ENCODE measurements at places on chromosomes 2 and 18. TPM values are rescaled to one million over a fixed set of nuclear protein-coding genes. Genes with fewer than 3 reads are reported as not detected.
A peak's percentile ranks its signal among the peaks of the same experiment; 100 is the strongest.

- DNase-seq = no peak
These were observed 221.6 kb upstream of the SP5 start for GRCh38 chr2:170493426-170494097.

The GATA6 gene
- polyA plus RNA-seq = 128 TPM

- no peak for DNase-seq
These were observed 98.6 kb upstream of the CABLES1 start for GRCh38 chr18:23036660-23037201.

DNA sequence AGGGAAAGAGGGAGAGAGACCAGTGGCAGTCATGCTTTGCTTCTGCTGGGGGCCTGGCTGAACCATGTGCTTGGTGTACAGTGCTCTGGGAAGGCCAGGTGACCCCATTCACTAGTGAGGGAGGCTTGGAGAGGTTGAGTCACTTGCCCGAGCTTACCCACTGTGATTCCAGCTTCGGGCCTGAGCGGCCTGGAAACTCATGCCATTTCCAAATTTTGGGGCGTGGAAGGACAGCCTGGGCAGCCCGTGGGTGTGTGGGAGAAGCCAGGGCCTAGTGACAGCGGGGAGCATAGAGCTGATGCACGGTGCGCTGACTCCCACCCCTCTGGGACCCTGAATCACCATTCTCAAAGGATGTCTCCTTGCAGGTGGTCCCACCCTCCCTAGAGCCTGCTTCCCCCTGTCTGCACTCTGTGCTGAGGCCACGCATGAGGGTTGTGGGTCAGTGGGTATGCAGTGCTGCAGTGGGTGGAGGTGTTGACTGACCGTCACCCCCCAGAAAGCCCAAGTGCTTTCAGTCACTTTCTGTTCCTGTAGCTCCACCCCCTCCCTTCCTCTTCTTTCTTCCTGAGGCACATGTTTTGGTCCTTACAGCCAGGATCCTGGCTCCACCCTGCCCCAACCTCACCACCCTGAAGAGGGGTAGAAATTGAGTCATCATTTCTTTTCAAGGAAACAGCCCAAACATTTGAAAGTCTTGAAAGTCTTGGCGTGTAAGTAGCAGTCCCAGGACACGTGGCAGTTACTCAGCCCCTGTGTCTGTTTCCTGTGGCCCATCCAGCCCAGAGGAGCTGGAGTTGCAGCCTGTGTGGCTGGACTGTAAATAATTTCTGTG, 69.3 kb upstream of the MCFD2 start:
- no peak for DNase-seq

DNA sequence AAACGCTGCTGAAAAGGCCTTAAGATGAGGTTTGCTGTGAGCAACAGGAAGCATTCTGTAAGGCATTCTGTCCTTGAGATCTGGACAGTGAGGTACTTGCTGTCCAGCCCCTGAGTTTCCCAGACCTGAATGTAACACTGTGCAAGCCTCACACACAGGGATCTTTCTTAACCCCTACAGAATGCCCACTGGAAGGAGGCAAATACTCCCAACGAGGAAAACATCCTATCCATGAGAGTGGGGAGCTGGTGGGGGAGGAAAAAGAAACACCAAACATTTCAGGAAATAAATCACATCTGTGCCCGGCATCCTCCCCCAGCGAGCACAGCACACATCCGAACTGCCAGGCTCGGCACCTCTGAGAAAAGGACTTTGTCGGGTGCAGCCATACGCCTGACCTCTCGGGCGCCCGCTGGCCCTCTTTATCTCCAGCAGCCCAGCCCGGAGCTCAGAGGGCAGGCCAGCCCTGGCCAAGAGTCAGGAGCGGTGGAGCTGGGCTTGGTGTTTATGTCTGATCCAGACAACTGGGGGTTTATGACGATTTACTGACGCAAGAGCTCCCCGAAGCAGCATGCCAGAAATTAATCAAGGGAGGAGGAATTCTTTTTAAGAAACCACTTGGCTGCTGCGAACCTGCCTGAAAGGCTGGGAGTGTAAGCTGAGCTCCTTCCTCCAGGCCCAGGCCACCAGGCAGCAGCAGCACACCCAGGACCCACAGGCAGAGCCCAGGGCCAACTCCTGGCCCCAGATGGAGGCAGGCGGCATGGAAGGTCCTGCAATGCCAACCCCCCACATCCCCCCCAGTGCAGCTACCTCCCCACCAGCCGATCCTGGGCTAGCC, 72.2 kb downstream of the HDAC4 start:
- DNase-seq = peak; percentile 76

GRCh38 chr2:199458009-199458805, 468 bp upstream of the SATB2 start:
- peak; percentile 69 for DNase-seq

GRCh38 chr2:69201259-69201658, 185.8 kb downstream of the GFPT1 start:
- no peak for DNase-seq

GRCh38 chr2:67135208-67135607, 261.9 kb upstream of the ETAA1 start:
- DNase-seq = no peak

The DIS3L2 gene
- polyA plus RNA-seq = 20.0 TPM

- no peak for DNase-seq
These were observed 121.9 kb downstream of the TMEM18 start for GRCh38 chr2:555164-555922.

- no peak for DNase-seq
These were observed 10.4 kb downstream of the CERKL start for GRCh38 chr2:181646415-181646987.

DNA sequence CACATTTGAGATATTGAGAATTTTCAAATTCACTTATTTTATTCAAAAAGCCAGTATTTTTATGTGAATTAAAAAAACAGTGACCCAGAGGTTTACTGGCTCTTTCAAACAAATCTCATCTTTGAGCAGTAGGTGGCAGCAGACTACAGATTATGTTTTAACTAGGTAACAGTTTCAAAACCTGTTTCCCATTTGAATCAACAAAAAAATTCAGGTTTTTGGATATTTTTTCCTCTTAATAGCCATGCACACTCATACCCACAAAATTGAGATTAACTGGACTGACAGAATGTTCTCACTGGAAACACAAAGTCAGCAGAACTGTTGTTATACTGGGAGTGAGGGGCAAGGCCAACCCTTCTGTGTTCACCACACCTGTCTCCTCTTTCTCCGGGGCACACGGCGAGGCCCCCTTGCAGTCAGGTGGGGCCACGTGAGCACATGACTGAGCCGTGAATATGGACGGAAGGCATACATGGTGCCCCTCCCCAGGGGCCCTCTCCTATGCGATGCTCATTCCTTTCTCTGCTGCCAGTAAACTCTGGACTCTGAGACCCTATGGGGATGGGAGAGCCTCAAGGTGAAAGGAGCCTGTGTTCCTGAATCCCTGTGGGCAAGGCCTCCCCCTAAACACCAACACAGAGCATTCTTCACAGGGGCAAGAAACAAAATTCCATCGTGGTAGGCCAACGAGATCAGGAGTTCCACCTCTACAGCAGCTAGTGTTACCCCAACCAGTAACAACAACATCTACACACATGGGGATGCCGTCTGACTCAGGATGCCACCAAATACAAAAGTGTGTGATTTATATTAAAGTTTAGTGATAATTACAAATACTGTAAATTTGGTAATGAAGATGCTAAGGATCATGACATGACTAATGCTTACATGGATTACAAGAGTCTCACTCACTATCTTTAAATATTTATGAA, 80.4 kb downstream of the LPIN2 start:
- peak; percentile 81 for DNase-seq

DNA sequence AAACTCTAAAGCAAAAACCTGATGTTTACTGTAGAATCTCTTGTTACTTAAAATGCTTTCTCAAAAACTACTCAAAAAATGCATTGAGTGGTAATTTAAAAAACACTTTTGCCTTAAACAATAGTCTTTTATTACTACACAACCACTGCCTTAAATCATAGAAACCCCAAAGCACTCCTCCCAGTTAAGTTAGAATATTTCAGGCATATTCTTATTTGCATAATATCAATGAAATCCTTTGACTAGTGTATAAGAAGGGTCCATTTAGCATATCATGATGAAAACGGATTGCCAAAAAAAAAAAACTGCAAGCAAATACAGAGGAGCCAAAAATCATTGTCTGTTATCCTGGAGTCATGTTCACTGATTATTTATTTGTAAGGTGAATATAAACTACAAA, 119.2 kb downstream of the PTPRM start:
- DNase-seq = no peak

GRCh38 chr2:9112079-9112721, 94.4 kb upstream of the ASAP2 start:
- peak; percentile 85 for DNase-seq

DNA sequence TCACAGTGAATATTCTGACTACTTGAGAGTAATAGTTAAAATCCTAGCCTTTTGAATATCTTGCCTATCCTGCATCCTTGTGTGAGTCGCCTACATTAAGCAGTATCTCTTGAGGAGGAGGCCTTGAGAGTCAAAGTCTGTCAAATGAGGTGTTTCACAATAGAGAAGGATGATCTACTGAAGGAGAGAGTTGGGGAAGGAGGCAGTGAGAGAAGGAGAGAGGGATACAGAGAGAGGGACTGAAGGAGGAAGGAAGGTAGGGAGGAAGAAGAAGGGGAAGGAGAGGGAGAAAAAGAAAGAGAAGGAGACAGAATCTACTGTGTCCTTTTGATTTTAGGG, 123.6 kb upstream of the CYP26B1 start:
- no peak for DNase-seq

DNA sequence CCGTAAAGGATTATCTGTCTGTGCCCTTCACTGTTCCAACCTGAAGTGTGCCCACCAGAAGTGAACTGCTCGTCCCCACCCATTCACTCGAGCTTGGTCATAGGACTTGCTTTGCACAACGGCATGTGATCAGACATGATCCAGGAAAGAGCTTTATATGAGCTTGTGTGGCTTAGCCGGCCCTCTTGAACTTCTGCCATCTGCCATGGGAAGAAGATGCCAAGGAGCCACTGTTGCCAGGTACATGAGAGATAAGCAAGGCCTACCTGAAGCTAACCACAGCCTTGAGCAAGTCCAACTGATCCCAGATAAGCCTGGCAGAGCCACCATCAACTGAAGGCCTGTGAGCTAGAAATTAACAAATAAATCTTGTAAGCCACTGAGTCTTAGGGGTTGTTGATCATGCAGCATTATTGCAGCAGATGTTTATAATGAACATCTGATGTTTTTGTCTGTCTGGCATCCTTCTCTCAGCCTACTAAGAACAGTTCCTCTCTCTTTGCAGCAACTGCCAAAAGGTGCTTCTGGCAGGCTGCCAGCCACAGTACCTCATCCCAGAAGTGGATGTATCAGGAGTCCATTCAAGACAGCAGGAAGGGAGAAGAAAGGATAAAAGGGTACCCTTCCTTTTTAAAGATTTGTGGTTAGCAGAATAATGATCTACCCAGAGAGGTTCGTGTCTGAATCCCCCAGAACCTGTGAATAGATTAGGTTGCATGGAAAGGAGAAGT, 16.8 kb downstream of the DBI start:
- DNase-seq = peak; percentile 33

DNA sequence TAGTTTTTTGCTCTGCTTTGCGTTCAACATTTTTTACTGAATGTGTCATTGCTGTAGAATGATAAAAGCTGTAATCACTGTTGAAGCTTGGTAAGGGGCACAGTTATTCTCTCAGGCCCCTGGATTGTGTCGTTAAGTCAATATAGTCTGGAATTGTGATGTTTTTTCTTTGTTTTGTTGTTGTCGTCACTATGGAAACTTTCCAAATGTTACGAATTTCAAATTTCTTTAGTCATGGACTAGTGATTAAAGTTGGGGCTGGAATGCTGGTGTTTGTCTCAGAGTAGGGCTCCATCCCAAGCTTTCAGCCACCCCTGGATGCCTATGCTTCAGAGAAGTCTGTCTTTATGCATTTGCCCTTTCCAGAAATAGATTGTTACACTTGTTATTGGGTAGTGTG, 287.2 kb downstream of the CDH19 start:
- DNase-seq = no peak

DNA sequence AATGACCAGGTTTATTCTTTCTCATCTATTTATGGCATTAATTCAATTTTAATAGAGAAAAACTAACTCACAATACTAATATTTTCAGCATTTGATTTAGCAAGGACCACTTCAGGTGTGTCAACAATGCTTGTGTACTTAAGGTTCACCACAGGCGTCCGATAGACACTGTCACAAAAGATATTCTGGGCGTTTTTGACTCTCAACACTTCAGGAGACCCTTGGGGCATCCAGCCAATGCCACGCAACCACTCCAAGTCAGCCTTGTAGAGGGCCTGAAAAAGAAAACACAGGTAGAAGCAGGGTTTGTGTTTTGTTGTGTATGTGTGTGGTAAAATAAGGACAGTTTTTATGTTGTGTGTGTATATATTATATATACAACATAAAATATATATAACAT, 158.2 kb downstream of the NEB start:
- DNase-seq = peak; percentile 2

The GPR35 gene
- 10.1 TPM for polyA plus RNA-seq

The KIF1A gene
- 16.1 TPM for polyA plus RNA-seq

GRCh38 chr2:8847400-8847799, 10.0 kb upstream of the KIDINS220 start:
- no peak for DNase-seq

GRCh38 chr2:60581433-60582282, 28.2 kb upstream of the BCL11A start:
- DNase-seq = peak; percentile 86

DNA sequence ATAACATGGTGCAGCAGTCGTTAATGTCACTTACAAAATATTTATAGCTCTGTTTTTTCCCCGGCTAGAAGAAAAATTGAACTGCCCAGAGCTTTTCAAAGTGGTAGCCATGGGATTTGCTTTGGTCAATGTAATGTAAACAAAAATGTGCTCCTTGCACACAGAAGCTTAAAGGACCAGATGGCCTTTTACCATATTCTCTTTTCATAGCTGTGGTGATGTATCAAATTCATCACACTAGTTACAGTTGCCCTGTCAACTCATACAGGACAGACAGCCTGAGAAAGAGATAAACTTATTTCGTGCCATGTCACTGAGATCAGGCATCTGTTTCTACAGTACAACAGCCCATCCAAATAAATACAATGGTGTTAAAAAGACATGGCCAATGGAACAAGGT, 368.1 kb upstream of the CDH19 start:
- DNase-seq = no peak

- no peak for DNase-seq
These were observed 289.1 kb downstream of the ZNF516 start for GRCh38 chr18:76205906-76206305.

DNA sequence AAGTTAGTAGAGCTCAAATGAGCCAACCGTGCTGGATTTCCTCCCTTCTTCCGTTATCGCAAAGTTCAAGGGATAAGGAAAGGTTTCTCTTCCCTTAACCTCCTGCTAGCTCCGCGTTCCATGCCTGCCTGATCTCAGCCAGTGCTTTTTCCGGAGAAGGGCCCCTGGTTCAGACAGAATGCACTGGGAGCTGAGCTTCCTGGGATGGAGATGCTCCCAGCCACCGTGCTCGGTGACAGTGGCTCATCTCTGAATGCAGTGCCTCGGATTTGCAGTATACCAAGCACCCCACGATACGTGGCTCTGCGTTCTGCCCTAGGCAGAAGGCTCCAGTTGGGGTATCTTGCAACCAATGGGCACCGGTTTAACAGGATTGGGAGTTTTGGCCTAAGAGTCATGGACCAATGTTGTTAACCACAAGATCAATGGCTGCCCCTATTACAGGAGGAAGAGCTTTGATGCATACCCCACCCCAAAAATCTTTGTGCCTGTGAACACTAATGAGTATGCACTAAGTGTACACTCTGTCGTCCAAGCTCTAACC, 876 bp downstream of the CNTNAP5 start:
- DNase-seq = no peak

The ACADL gene
- polyA plus RNA-seq = 1.1 TPM

The NT5DC4 gene
- 0.79 TPM for polyA plus RNA-seq

All from hepatocyte (in vitro differentiated cells).